ENCODE measurements at places on chromosomes 2 and 18.

- DNase-seq, result no peak
Observed at GRCh38 chr18:42611134-42611533, 504.4 kb downstream of the RIT2 start.

DNA sequence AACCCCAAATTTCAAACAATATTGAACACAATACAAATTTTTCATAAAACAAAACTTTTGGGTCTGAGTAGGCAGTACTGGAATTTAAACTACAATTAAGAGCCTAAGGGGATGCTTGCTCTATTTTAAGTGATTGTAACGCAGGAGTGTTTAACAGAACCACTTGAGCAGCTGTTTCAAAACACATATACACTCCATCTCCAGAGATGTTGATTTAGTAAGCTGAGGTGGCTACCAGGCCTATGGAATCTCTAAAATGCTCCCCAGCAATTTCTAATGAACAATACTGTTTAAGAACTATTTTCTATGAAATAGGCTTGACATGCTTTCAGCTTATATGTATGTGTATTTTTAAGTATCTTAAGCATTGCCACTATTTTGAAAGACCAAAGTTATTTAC, 58.5 kb downstream of the SP3 start:
- DNase-seq, result no peak

DNA sequence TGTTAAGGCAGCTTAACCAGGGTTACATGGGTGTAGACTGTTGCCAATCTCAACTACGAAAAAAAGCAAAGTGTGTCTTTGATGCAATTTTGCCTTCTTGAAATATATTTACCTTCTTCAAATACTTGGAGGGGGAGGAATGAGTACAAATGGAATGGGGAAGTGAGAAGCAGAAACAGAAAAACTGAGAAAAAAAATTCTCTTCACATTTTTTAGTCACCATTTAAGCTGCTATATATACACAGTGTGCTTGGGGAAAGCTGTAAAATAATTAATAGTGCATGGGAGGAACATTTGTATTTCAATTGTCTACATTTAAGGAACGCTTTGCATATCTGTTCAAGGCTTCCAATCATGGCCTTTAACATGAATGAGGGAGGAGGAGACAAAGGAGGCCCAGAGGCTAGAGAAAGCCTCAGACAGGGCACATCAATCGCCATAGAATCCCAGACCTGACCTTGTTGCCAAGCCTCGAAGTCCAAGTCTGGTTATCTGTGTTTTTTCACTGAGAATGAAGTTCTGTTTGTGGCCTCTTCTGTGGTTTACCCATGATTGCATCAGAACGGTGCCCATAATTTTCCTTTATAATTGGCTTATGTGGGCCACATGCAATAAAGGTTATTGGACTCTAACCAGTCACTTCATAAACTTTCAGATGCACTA, 158.6 kb downstream of the PIK3C3 start:
- no peak for DNase-seq

DNA sequence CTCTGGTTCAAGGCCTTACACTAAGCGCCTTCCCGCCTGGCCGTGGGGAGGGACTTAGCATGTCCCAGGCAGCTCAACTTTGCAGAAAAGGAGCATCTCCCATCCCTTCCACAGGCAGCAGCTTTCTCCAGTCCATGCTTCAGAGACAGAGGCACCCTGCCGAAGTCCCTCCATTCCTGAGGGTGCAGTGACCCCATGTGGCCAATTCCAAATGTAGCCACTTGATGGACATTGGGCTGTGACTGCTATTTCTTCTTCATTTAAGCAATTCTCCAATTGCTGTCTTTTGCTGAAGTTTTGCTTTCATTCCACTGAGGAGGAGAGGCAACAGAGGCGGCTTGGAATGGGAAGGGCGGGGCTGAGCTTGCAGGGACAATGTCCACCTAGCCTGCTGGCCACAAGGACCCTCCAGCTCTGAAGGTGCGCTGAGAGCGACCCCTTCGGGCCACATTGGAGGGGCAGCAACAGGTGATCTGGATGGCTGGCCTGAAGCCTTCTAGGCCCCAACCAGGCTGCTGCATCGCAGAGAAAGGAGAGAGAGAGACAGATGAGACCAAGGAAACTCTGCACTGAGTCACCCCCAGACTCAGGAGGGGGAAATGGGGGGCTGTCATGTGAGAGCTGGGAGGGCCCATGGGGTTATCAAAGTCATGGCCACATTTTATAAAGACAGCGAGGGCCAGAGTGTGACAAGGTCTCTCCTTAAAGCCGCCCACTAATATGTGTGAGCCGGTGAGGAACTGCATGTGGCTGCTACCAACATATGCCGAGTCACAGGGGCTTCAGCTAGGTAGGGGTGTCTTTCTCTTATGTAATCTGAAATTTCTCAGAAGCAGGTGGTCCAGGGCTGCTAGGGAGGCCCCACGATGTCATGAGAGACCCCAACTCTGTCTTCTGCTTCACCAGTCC, 61.3 kb downstream of the LONRF2 start:
- peak; percentile 70 for DNase-seq

GRCh38 chr2:9807555-9808305, 35.5 kb upstream of the TAF1B start:
- DNase-seq, result peak; percentile 27

- peak; percentile 48 for DNase-seq
Observed at GRCh38 chr2:159226059-159226461, 60.4 kb downstream of the WDSUB1 start.

DNA sequence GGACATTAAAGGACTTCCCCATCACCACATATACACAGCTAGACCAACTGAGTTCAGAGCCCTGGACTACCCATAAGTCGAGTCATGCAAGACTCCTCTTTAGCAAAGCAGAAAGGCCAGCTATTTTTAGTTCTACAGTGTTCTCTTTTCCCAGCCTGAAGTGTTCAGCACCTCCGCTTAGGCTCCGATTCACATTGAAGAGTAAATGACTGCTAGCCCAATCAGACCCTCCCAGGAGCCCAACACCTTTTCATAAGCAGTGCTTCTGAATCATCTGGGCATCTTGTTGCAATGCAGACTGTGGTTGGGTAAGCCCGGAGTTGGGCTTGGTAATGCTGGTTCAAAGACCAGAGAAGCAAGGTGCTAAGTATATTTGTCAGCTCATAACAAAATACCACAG, 138.6 kb upstream of the MSH6 start:
- no peak for DNase-seq

GRCh38 chr2:165408186-165408585, 61.3 kb upstream of the CSRNP3 start:
- DNase-seq, result no peak

- no peak for DNase-seq
Observed at GRCh38 chr2:107728586-107728985, 98.1 kb upstream of the RGPD4 start.

DNA sequence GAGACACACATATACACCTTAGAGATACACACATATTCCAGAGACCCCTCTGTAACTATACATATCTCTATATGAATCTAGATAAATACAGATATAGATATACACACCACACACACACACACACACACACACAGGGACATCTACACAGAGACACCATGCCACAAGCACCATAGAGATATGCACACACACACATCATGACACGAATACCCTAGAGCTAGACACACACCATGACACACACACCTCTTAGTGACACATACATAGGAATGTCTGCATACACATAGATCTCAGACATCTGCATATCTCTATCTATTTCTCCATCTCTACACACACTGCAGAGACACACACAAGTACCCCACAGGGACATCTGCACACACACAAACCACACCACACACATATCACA, 270.0 kb downstream of the CYRIA start:
- DNase-seq, result no peak
